Subcutaneous adipose tissue (tissue), 4 donors: ENCODE measurements at places on chromosomes 3 and 15. TPM values are rescaled to one million over a fixed set of nuclear protein-coding genes. Genes with fewer than 3 reads are reported as not detected.

Gene ADGRG7
- total RNA-seq = not detected

Gene NPAP1
- total RNA-seq = not detected

Gene CASR
- total RNA-seq = not detected

Gene GOLGA8R
- total RNA-seq = 4.4 TPM

Gene SNURF
- 2.4 TPM for total RNA-seq

Gene ANKRD63
- total RNA-seq = not detected

Gene SERPINI2
- total RNA-seq = 1.3 TPM

Gene KPNA4
- total RNA-seq = 70.3 TPM

Gene CTDSPL
- 34.8 TPM for total RNA-seq

Gene HGD
- total RNA-seq = 2.0 TPM

Gene TNFAIP8L3
- 1.7 TPM for total RNA-seq

Gene POLQ
- 0.49 TPM for total RNA-seq

Gene CTXN2
- not detected for total RNA-seq

Gene BCL2A1
- 4.8 TPM for total RNA-seq

Gene GOLGA8G
- total RNA-seq = not detected

Gene ZMAT3
- total RNA-seq = 9.5 TPM

Gene XCR1
- total RNA-seq = not detected

Gene CPLX3
- total RNA-seq = not detected
